ENCODE measurements at places on chromosomes 1 and 21.

GRCh38 chr1:192261476-192261875, 55.3 kb upstream of the RGS21 start:
- no peak for DNase-seq

- DNase-seq = no peak
Measured at GRCh38 chr1:186418503-186418902, 42.4 kb downstream of the PDC start.

DNA sequence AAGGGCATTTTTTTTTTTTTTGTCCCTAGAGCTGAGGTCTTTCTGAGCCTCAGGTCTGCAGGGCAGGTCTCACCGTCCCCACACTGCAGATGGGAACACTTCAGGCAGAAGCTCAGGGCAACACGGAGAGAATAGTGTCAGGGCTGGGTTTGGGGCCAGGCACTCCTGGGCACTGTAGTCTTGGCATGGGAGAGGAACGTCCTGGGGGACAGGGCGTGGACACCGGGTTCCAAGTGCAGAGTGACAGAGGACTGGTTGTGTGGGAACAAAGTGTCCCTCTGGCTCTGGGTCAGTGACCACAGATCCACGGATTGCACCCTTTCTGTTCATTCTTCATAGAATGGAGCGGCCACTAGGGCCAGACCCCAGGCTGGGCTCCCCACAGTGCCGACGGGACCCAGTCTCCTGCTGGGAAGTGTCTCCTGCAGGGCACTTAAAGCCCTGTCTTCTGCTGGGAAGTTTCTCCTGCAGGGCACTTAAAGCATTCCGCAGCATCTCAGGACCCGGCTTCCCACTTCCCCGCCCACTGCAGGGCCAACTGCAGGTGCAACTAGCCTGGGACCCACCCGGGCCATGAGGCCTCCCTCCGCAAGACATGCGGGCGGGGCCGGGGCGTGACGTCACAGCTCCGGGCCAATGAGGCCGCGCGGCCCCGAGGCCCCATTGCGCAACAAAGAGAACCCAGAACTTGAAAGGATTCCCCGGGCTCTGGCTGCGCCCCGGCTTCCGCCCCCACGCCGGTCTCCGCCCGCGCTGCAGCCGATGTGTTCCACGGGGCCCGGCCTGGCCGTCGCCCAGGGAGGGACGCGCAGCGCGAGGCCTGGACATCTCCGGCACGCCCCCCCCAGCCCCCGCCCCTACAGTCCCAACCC, 1.2 kb downstream of the GPR153 start:
- DNase-seq = peak; percentile 84

GRCh38 chr1:236122176-236122575, 20.2 kb upstream of the GPR137B start:
- no peak for DNase-seq

DNA sequence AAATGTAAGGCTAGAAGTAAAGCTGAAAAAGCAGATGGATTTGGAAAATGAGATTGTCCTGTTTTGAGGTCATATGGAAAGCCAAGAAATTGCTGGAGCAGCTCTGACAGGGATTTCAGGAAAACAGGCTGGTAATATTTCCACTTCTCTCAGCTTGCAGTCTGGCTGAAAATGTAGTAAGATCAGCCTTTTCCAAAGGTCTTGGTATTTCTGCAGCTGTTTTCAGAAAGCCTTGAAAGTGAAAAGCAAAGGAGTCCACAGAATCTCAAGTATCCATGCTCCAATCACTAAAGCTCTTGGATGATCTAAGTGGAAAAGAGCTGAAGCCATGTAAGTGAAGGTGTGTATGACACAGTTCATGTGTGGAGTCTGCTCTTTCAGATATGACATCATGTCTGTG, 41.6 kb upstream of the APOBEC4 start:
- no peak for DNase-seq

- DNase-seq = no peak
Measured at GRCh38 chr1:231068762-231069161, 28.7 kb upstream of the FAM89A start.

DNA sequence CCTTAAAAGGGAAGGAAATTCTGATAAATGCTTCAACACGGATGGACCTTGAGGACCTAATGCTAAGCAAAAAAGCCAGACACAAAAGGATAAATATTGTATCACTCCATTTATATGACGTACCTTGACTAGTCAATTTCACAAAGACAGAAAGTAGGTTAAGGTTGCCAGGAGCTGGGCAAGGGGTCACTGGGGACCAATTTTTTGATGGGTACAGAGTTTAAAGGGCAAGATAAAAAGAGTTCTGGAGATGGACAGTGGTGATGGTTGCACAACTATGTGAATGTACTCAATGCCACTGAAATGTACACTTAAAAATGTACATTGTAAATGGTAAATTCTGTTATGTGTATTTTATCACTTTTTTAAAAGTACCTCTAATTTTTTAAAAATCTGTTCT, 32.1 kb upstream of the SLAMF9 start:
- no peak for DNase-seq

DNA sequence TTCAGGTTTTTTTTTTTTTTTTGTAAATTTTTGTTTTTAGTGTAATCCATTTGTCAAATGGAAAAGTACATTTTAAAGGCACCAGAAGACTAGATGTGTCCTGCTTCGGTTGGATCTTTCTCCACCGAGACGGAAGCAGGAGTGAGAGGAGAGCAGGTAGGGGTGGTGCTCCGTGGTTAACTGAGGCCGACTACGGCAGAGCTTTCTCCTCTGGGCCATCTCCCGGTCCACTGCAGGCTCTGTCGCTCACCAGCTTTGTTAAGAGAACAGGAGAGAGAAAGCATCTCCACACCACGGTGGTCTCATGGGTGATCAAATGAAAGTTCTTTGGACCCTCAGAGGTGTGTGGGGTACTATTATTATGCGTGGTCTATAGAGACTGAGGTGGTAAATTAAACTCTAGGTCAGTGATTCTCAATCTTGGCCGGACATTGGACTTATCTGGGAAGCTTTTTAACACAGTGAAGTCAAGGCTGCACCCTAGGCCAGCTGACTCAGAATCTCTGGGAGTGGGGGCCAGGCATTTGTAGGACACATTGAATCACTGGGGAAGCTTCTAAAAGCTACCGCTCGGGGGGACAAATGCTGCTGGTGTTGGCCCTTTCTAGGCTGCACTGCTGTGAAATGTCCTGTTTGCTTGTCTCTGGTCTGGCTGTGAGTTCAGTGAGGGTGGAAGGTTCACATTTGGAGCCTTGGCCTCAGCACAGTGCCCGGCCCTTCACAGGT, 25.0 kb downstream of the ABCA4 start:
- DNase-seq = peak; percentile 27

DNA sequence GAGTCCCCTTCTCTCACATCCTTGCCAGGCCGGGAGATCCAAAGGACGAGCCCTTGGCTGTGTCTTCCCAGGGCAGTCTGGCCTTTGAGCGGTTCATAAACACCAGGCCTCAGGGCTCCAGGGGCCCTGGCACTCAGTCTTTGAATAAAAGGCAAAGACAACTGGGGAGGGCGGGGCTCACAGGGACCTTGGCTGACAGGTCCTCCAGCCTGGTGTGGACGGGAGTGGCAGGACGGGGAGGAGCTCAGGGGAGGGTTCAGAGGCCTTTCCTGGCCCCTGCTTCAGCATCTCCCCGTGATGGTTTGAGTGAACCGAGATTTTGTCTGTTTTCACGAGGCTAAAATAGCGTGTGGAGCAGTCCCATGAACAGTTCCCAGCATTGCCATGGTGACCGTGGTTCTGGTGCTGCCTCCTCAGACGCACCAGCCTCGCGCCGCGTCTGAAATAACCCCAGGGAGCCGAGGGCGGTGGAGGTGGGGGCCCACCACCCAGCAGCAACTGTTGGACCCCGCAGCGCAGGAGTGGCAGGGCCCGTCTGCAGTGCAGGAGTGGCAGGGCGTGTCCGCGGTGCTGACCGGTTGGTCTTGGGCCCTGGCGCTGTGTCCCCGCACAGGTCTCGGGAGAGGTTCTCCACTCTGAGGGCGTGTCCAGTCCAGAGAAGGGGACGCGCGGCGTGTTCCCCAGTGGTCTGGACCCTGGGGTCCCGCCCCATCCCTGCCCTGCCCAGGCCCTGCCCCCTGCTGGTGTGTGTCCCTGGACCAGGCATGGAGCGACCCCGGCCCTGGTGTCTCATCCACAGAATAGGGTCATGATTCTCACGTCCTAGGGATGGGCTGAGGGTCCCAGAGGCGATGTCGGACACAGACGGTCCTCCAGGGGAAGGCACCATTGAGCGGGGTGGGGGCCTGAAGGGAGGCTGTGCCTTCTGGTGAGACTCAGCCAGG, 7.1 kb upstream of the PRKCZ start:
- DNase-seq = no peak

GRCh38 chr21:40829791-40830190, 17.2 kb downstream of the DSCAM start:
- DNase-seq = no peak

- no peak for DNase-seq
Measured at GRCh38 chr1:225954753-225955152, 13.7 kb upstream of the LEFTY2 start.

- DNase-seq = peak; percentile 54
Measured at GRCh38 chr1:55244476-55245099, 29.4 kb upstream of the USP24 start.

DNA sequence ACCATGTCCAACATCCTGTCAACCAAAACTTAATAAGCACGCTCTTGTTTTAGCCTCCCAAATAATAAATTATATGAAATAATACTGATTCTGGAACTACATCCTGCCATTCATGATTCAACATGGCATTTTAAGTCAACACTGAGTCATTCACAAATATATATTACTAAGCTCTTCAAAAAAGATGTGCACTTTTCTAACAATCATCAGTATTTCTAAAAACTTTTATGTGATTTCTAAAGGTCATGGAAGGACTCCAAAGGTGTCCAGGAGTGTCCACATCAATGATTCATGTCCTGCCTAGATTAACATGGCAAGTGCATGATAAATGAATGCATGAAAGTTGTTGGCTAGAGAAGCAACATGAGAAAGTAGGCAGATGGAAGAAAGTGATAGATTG, 51.6 kb downstream of the NEGR1 start:
- peak; percentile 53 for DNase-seq

GRCh38 chr1:190022709-190023108, 455.0 kb downstream of the BRINP3 start:
- DNase-seq = peak; percentile 84

- peak; percentile 58 for DNase-seq
Measured at GRCh38 chr1:70290218-70290617, 64.3 kb downstream of the ANKRD13C start.

DNA sequence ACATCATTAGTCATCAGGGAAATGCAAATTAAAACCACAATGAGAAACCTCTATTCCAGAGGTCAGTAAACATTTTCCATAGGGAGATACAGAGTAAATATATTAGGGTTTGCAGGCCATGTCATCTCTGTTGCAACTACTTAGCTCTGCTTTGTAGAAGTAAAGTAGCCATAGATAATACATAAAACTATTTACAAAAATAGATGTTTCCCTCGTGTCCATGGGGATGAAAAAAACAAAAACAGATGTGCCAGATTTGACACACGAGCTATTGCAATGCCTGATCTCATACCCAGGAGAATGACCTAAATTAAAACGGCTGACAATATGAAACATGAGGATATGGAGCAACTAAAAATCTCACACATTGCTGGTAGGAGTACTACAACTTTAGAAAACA, 17.3 kb downstream of the LTN1 start:
- peak; percentile 50 for DNase-seq

- no peak for DNase-seq
Measured at GRCh38 chr1:178875936-178876335, 5.1 kb upstream of the ANGPTL1 start.

DNA sequence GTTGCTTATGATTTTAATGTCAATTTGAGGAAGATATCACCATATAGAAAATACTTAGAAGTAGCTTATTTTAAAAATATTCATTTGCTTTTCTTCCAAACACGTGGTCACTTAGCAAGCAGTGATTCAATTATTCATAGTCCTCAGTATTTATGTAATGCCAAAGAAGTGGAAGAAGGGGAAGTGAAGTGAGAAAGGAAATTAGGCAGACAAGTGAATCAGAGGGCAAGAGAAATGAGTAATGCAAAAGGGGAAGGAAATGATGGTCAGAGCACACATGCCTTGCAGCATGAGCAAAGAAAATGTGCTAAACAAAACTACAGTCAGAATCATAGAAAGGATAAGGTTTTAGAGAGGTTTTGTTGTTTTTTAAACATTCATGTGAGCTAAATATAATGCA, 31.8 kb downstream of the SDCCAG8 start:
- DNase-seq = peak; percentile 95

DNA sequence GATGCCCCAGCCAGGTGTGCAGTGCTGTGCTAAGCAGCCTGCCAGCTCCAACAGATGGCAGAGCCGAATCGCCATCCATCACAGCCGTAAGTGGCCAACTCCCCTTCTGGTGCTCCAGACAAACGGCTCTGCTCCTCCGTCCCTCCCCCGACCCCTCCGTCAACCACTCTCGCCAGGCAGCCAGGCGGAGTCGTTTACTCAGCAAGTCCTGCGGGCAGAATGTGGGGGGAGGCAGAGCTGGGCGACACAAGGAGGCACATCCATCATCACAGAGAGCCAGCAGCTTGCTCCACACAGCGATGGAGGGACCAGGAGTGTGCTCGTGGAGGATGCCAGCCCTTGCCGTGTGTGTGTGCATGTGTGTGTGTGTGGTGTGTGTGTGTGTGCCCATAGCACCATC, 206.6 kb upstream of the GRIK3 start:
- no peak for DNase-seq

GRCh38 chr1:95013950-95014574, 58.7 kb downstream of the ALG14 start:
- no peak for DNase-seq

- DNase-seq = no peak
Measured at GRCh38 chr21:29125191-29125590, 5.3 kb upstream of the MAP3K7CL start.

GRCh38 chr1:67688526-67689219, 3.7 kb downstream of the GADD45A start:
- DNase-seq = peak; percentile 41

DNA sequence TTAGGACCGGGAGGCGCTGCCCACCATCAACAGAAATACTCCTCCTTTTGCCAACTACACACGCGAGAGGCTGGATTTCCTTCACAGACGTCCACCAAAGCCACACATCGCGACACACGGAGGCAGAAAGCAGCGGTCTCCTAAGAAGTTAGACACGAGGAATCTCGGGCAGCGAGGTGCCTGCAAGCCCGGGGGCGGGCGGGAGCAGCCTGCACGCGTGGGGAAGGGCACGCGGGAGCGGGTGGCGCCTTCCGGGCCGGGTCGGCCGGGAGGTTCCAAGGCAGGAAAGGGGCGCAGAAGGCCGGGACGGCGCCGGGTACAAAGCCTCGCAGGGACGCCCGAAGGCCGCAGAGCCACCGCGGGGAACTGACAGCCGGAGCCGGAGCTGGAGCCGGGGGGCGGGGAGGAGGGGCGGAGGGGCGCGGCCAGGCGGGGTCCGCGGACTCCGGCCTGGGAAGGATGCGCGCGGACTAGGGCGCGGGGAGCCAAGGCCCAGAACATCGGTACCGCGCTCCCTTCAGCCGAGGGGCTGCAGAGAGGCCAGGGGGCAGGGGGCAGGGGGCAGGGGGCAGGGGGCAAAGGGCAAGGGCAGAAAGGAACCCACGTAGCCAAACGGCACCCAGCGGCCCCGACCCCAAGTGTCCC, 722 bp downstream of the NPHP4 start:
- DNase-seq = peak; percentile 40

GRCh38 chr21:16082038-16082816, 352.4 kb downstream of the USP25 start:
- DNase-seq = peak; percentile 68

- peak; percentile 66 for DNase-seq
Measured at GRCh38 chr1:24415910-24416665, 486 bp downstream of the NIPAL3 start.

Data from ELR (cell line).